Sigmoid colon (tissue), 7 donors: ENCODE measurements at places on chromosomes 16 and 17. TPM values are rescaled to one million over a fixed set of nuclear protein-coding genes. Genes with fewer than 3 reads are reported as not detected.
A peak's percentile ranks its signal among the peaks of the same experiment; 100 is the strongest.

Gene CHST4
- 0.07 TPM for polyA plus RNA-seq

Gene CSH2
- not detected for polyA plus RNA-seq

Gene KRTAP4-1
- 1.4 TPM for polyA plus RNA-seq

Gene NOB1
- 36.0 TPM for polyA plus RNA-seq

Gene STH
- not detected for polyA plus RNA-seq

Gene ACAP1
- polyA plus RNA-seq = 1.4 TPM

DNA sequence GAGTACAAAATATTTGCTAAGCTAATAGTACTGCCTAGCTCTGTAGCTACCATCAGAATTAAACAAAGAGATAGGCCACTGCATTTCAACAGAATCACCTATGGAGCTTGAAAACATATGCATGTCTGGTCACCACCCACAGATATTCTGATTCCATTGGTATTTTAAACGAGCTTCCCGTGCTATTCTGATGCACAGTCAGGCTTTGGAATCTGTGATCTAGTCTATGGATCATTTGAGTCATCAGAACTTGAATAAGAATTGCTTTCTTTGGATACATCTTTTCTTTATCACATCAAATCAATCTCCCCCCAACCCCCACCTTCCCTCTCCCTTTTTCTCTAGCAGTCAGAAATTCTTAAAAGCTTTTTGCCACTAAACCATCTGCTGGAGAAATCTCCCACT is 124.7 kb downstream of the NPIPB5 start:
- no peak overlapping the region for H3K4me3 ChIP-seq
- no peaks in the 10 kb centered on the region for H3K4me1 ChIP-seq
- no peak for DNase-seq
- no peaks in the 10 kb centered on the region for H3K27me3 ChIP-seq
- no peaks in the 10 kb centered on the region for H3K36me3 ChIP-seq
- H3K27ac ChIP-seq = no peak overlapping the region

GRCh38 chr17:66481271-66481670 is 178.9 kb downstream of the PRKCA start:
- no peak overlapping the region for H3K4me3 ChIP-seq
- no peaks in the 10 kb centered on the region for H3K27me3 ChIP-seq
- no peak overlapping the region for H3K27ac ChIP-seq
- DNase-seq = no peak
- no peaks in the 10 kb centered on the region for H3K4me1 ChIP-seq

DNA sequence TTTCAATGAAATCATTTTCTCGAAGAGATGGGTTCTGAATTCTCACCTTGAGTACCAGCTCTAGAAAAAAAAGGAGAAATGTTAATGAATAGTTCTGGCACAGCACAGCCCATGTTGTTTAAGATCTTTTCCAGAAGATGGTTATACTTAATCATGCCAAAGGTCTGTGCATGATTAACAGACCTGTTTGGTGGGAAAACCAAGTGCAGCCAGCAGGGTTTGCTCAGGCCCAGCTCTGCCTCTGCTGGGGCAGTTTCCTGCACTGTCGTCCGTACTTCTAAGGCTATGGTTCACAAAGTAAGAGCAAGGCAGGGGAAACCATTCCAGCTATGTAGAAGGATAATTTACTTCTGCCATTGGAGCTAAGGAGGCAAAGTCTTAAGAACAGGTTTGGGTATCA is 10.7 kb downstream of the ANKRD40 start:
- H3K36me3 ChIP-seq = peaks cover 59% of the 10 kb centered on the region
- no peak overlapping the region for H3K4me3 ChIP-seq
- no peak overlapping the region for H3K27ac ChIP-seq
- peak; percentile 21 for DNase-seq
- no peaks in the 10 kb centered on the region for H3K27me3 ChIP-seq

GRCh38 chr17:74795327-74796020 is 19.3 kb upstream of the NAT9 start:
- DNase-seq = no peak
- H3K4me3 ChIP-seq = no peak overlapping the region
- H3K27me3 ChIP-seq = no peaks in the 10 kb centered on the region
- H3K36me3 ChIP-seq = peaks cover 28% of the 10 kb centered on the region
- no peak overlapping the region for H3K27ac ChIP-seq

DNA sequence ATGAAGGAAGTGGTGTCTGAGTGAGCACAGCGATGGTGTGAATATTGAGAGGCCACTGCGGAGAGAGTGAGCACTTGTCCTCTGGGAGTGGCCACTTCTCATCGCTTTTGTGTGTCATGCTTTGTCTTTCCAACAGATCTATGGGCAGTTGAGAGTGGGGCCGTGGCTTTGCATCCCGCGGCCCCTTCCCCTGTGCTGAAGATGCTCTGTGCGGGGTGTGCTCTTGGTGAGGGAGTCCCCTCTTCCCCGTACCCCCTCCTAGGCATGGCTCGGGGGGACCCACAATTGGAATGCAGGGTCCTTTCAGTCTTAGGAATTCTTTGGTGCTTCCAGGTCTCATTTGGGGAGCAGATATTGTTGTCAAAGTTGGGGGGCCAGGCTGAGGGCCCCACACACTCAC is 197.3 kb upstream of the WSCD1 start:
- H3K36me3 ChIP-seq = no peaks in the 10 kb centered on the region
- no peaks in the 10 kb centered on the region for H3K4me1 ChIP-seq
- no peak for DNase-seq
- no peak overlapping the region for H3K4me3 ChIP-seq
- H3K27ac ChIP-seq = no peak overlapping the region
- no peaks in the 10 kb centered on the region for H3K27me3 ChIP-seq

DNA sequence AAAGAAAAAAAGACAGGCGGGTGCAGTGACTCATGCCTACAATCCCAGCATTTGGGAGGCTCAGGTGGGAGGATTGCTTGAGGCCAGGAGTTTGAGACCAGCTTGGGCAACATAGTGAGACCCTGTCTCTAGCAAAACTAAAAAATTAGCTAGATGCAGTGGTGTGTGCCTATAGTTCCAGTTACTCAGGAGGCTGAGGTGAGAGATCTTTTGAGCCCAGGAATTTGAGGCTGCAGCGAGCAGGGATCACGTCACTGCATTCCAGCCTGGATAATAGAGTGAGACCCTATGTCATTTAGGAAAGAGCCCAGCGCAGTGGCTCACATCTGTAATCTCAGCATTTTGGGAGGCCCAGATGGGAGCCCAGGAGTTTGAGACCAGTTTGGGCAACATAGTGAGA is 126.6 kb downstream of the CMIP start:
- H3K4me3 ChIP-seq = no peak overlapping the region
- H3K4me1 ChIP-seq = peaks cover 20% of the 10 kb centered on the region
- H3K27ac ChIP-seq = no peak overlapping the region
- no peaks in the 10 kb centered on the region for H3K27me3 ChIP-seq
- no peaks in the 10 kb centered on the region for H3K36me3 ChIP-seq

GRCh38 chr16:21163576-21163975 is 5.1 kb downstream of the LDAF1 start:
- peaks cover 52% of the 10 kb centered on the region for H3K4me1 ChIP-seq
- DNase-seq = no peak
- H3K27ac ChIP-seq = peak overlapping the region; percentile 67
- peaks cover 36% of the 10 kb centered on the region for H3K36me3 ChIP-seq
- H3K27me3 ChIP-seq = no peaks in the 10 kb centered on the region

DNA sequence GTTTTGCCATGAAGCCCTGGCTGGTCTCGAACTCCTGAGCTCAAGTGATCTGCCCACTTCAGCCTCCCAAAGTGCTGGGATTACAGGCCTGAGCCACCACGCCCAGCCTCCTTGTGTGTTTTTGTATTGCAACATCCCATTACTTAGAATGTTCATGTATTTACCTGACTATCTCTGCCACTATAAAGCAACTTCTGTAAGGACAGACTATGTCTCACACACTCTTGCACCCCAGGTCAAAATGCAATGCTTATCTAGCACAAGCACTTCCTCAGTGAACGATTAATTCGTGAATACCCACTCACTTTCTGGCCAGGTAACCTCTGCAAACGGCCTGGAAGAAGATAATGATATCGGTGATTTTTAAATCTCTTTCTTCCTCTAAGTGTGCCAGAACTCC is 82.6 kb downstream of the NDEL1 start:
- H3K36me3 ChIP-seq = peaks cover 21% of the 10 kb centered on the region
- no peaks in the 10 kb centered on the region for H3K4me1 ChIP-seq
- no peaks in the 10 kb centered on the region for H3K27me3 ChIP-seq
- no peak for DNase-seq
- no peak overlapping the region for H3K27ac ChIP-seq
- H3K4me3 ChIP-seq = no peak overlapping the region

DNA sequence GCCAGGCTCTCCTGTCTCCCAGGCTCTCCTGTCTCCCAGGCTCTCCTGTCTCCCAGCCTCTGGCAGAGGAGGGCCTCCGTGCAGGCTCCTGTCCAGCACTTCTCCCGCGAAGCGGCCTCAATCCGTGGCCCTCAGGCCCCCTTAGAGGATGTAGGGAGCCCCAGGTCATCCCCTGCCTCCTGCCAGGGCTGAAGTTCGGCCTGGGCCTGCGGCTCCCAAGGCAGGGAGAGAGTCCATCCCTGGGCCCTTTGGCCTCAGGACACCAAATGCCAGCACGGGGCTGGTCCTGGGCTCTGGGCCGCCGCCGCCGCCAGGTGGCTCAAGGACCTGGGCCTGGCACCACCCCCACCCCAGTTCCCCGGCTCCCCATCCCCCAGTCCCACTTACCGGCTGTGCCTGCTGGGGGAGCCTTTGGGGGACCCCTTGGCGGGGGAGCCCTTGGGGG is 370 bp downstream of the EVPL start:
- H3K4me1 ChIP-seq = no peaks in the 10 kb centered on the region
- no peaks in the 10 kb centered on the region for H3K36me3 ChIP-seq
- no peaks in the 10 kb centered on the region for H3K27me3 ChIP-seq
- peak overlapping the region; percentile 49 for H3K27ac ChIP-seq
- H3K4me3 ChIP-seq = peak overlapping the region; percentile 31

DNA sequence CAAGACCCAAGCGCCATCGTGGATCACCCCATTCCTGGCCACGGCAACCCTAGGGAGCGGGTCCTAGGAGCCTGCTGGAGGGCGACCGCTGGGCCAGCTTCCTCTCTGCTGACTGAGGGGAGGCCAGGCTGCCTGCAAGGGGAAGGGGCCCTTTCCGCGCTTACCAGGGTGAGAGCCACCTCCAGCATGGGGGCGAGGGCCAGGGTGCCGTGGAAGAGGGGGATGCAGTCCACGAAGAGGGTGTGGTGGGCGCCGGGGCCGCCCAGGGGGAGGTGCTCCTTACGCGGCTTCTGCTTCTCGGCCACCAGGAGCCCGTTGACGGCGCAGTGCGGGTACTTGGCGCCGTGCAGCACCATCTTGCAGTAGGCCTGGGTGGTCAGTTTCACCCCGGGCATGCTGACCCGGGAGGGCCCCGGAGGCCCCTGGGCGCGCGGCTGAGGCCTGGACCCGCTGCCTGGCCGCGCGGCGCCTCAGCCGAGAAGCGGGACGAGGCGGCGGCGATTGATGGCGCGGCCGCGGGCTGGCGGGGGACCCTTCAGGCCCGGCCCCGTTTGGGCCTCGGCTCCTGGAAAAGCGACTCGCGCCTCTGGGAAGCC is 345 bp downstream of the EMC8 start:
- H3K27ac ChIP-seq = peak overlapping the region; percentile 93
- no peaks in the 10 kb centered on the region for H3K4me1 ChIP-seq
- H3K4me3 ChIP-seq = peak overlapping the region; percentile 76
- H3K36me3 ChIP-seq = peaks cover 38% of the 10 kb centered on the region
